ENCODE measurements at places on chromosomes 16 and 17. TPM values are rescaled to one million over a fixed set of nuclear protein-coding genes. Genes with fewer than 3 reads are reported as not detected.
A peak's percentile ranks its signal among the peaks of the same experiment; 100 is the strongest.

- no peaks in the 10 kb centered on the region for H3K36me3 ChIP-seq
- no peak for DNase-seq
- peaks cover 4% of the 10 kb centered on the region for H3K4me1 ChIP-seq
- peaks cover 6% of the 10 kb centered on the region for H3K27me3 ChIP-seq
Observed at GRCh38 chr17:41653892-41654677, 29.7 kb upstream of the KRT17 start.

DNA sequence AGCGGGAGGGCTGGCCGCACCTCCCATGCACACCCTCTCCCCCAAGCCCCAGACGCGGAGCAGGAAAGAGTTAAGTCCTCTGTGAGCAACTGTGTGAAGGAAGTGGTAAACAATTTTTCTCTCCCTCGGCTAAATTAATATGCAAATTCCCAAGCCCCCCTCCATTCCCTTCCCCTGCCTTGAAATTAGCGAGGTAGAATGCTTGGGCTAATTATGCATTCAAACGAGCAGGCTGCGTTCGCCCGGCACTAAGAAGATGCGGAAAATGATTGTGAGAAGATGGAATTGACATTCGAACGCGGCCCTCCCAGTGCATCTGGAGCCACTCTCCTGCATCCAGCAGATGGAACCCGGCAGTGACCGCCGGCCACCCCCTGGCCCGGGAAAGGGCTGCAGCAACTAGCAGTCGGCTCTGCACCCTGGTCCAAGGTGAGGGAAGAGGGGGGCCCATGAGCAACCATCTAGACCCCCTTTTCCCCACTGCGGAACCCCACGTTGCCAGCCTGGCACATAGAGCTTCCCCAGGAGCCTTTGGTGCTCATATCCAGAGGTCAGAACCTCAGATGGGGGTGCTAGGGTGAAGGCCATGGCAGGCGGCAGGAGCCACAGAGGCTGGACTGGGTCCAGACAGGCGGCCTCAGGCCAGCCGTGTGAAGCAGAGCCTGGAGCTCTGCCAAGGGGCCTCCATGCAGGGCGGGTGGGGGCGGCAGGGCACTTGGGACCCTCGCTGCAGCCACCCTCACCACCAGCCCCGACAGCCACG lies 49.1 kb upstream of the ACSF3 start:
- DNase-seq: no peak
- no peak overlapping the region for H3K4me3 ChIP-seq
- peaks cover 9% of the 10 kb centered on the region for H3K27me3 ChIP-seq
- H3K27ac ChIP-seq: no peak overlapping the region
- H3K36me3 ChIP-seq: no peaks in the 10 kb centered on the region

- no peak for DNase-seq
- no peaks in the 10 kb centered on the region for H3K4me1 ChIP-seq
- no peak overlapping the region for H3K4me3 ChIP-seq
- H3K27me3 ChIP-seq: peaks cover 5% of the 10 kb centered on the region
- H3K36me3 ChIP-seq: no peaks in the 10 kb centered on the region
Observed at GRCh38 chr17:50890675-50891516, 24.7 kb upstream of the TOB1 start.

- peaks cover 13% of the 10 kb centered on the region for H3K4me1 ChIP-seq
- peak overlapping the region; percentile 97 for H3K4me3 ChIP-seq
Observed at GRCh38 chr17:3843935-3844516, 2.0 kb downstream of the NCBP3 start.

DNA sequence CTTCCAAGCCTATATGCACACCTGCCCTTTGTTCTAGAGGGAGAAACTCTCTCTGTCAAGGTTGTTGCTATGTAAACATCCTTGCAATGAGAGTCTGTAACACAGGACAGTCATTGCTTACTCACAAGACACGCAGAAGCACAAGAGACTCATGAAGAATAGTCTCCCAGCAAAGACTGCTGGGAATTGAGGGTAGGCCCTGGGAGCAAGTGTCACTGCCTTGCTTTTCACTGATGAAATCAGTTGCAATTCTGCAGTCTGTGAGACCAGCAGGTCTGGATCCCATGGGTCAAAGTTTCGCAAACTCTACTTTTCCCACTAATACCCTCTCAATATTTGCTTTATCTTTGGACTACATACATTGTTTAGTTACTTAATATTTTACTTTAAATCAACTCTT lies 177.4 kb downstream of the FTO start:
- peaks cover 5% of the 10 kb centered on the region for H3K36me3 ChIP-seq
- H3K27me3 ChIP-seq: peaks cover 2% of the 10 kb centered on the region
- no peak overlapping the region for H3K4me3 ChIP-seq

Gene RNF151
- total RNA-seq: not detected

Gene CA7
- not detected for total RNA-seq

GRCh38 chr17:76643553-76644148 lies at the start of gene ST6GALNAC1:
Gene ST6GALNAC1, minus strand, starts transcription at chr17:76643757. Its CDS starts 119 bp downstream, at chr17:76643638.
- H3K27ac ChIP-seq: peak within 1 kb of the TSS; percentile 58
- DNase-seq: peak; percentile 16
- peak within 1 kb of the TSS; percentile 58 for H3K4me3 ChIP-seq
- H3K27me3 ChIP-seq: no peaks in the 10 kb centered on the region

DNA sequence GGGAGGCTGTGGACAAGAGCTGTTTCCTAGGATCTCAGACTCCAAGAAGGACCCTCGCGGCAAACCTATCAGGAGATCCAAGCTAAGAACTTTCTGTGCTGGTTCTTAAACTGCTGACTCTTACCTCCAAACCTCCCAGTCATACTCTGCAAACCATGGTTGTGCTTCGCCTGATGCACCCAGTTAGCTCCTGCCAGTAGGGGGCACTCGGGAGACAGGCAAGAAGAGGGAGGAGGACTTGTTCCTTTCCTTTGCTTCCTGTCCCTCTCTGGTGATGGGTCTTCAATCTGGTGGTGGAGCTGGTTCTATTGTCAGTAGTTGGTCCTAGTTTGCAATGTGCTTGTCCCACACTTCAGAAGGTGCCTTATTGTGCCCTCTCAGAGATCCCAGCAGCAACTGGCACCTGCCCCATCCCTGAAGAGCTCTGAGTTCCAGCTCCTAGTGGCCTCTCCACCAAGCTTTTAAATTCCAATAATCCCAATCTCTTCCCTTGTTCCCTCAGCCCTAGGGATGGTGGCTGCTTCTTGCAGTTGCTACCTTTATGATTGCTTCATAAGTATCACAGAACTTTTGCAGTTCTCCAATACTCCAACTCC lies 113.5 kb upstream of the RPL38 start:
- no peaks in the 10 kb centered on the region for H3K4me1 ChIP-seq
- no peak overlapping the region for H3K4me3 ChIP-seq
- H3K27ac ChIP-seq: no peak overlapping the region
- no peaks in the 10 kb centered on the region for H3K27me3 ChIP-seq
- H3K36me3 ChIP-seq: peaks cover 4% of the 10 kb centered on the region

GRCh38 chr17:39793301-39793872 lies 55.6 kb downstream of the GRB7 start:
- no peaks in the 10 kb centered on the region for H3K27me3 ChIP-seq
- DNase-seq: no peak
- no peaks in the 10 kb centered on the region for H3K4me1 ChIP-seq
- H3K4me3 ChIP-seq: no peak overlapping the region

- no peak overlapping the region for H3K27ac ChIP-seq
- H3K4me1 ChIP-seq: no peaks in the 10 kb centered on the region
- DNase-seq: no peak
- no peaks in the 10 kb centered on the region for H3K27me3 ChIP-seq
- H3K36me3 ChIP-seq: no peaks in the 10 kb centered on the region
Observed at GRCh38 chr17:66637491-66637890, 197.4 kb upstream of the CACNG5 start.

Measured in endothelial cell (in vitro differentiated cells).